ENCODE measurements at places on chromosomes 5 and 9. TPM values are rescaled to one million over a fixed set of nuclear protein-coding genes. Genes with fewer than 3 reads are reported as not detected.

SPINK6 gene
- not detected for total RNA-seq

PKD2L2 gene
- total RNA-seq = not detected

SHOC1 gene
- not detected for total RNA-seq

ADAMTSL2 gene
- total RNA-seq = 0.25 TPM

HRH2 gene
- 23.2 TPM for total RNA-seq

DDX4 gene
- total RNA-seq = not detected

SAXO1 gene
- total RNA-seq = not detected

PHF24 gene
- total RNA-seq = 0.11 TPM

C9 gene
- not detected for total RNA-seq

TMEM174 gene
- not detected for total RNA-seq

WDR31 gene
- 1.4 TPM for total RNA-seq

TOR1A gene
- 31.9 TPM for total RNA-seq

TEX48 gene
- total RNA-seq = 0.65 TPM

ATOX1 gene
- 69.6 TPM for total RNA-seq

PAXX gene
- total RNA-seq = 61.8 TPM

MUSK gene
- total RNA-seq = not detected

RMRP gene
- total RNA-seq = 13,164 TPM

TPM2 gene
- 5.3 TPM for total RNA-seq

SURF6 gene
- total RNA-seq = 28.3 TPM

TRIM52 gene
- total RNA-seq = 13.2 TPM

ECM2 gene
- total RNA-seq = not detected

TUSC1 gene
- total RNA-seq = 0.38 TPM

ORM1 gene
- not detected for total RNA-seq

PAM gene
- 63.4 TPM for total RNA-seq

NUDT12 gene
- total RNA-seq = 3.0 TPM

BTNL8 gene
- total RNA-seq = not detected

BTNL3 gene
- not detected for total RNA-seq

PRELID2 gene
- 2.7 TPM for total RNA-seq

ANKRD18B gene
- not detected for total RNA-seq

FGF18 gene
- total RNA-seq = 0.18 TPM

SHISAL2B gene
- total RNA-seq = not detected

PAX5 gene
- 1.1 TPM for total RNA-seq

NR4A3 gene
- 112 TPM for total RNA-seq
